ENCODE measurements at places on chromosomes 3 and 15.

DNA sequence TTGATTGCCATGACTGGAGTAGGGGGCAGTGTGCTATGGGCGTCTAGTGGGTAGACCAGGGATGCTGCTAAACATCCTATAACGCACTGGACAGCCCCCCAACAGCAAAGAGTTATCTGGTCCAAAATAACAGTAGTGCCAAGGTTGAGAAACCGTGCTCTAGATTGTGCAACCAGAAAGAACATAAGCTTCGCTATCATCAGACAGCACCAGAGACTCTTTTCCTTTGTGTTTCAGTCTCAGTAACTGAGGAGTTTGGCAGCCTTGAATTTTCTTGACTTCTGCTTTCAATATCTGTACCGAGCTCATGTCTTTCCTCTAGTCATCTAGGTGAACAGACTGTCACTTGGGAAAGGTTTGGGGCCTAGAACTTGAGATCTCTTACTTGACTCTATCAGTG lies 8.8 kb downstream of the ARID3B start:
- DNase-seq = no peak

GRCh38 chr15:47586653-47587224 lies 130.6 kb upstream of the SEMA6D start:
- no peak for DNase-seq

- DNase-seq = no peak
Measured at GRCh38 chr3:153284282-153284938, 122.4 kb downstream of the RAP2B start.

DNA sequence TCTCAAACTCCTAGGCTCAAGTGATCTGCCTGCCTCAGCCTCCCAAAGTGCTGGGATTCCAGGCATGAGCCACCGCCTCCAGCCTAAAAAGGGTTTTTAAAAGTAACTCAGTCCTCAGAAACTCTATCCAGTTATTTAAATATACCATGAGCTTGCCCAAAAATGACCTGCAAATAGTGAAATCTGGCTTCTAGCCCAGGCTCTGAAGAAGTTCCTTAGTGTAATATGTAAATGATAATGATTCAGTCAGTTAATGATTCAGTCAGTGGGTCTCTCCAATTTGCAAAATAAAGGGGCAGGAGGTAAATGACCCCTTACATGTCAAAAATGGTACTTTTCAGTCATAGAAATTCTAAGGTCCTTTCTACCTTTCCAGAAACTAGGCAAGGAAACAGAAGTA lies 28.8 kb downstream of the LRRC2 start:
- DNase-seq = no peak

- no peak for DNase-seq
Measured at GRCh38 chr15:64902863-64903262, 8.8 kb upstream of the ANKDD1A start.

DNA sequence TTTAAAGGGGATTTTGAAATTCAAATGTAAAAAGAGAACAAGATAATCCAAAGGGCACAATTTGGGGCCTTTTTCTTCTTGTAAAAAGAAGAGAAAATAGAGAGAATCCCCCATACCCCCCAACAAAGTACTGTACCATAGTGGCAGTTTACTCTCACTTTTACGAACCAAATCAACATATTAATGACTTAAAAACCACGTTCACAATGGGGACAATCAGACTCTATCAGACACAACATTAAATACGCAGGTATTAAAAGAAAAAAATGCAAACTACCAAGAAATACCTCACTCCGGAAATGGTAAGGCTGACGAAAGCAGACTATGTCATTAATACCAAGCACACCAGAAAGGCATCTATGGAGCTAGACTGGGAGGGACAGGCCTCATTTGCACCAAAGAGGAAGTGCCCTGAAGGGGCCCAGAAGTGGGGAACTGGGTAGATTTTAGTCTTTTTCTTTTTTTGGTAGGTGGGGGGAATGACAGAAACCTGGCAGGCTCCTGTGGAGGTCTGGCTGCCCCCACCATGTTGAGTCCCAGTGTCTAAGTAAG lies 134.3 kb downstream of the TIGIT start:
- DNase-seq = no peak

DNA sequence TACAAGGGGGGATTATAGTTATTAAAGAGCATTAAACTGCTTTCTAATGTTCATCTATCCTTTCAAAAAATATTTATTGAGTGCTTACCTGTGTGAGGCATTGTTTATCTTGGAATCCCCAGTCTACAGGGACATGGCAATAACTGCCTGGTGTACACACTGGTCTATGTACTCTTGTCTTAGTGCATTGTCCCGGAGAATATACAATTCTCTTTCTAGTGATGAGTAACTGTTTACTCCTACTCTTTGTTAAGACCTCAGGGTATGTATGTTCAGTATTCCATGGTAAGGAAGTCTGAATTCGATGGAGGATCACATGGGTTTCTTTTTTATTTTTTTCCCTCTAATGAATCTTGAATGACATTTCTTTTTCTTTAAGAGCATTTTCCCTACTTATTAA lies 772.4 kb upstream of the NR2F2 start:
- no peak for DNase-seq
